Smooth muscle cell of bladder (primary cell): ENCODE measurements at places on chromosomes 12 and 14. TPM values are rescaled to one million over a fixed set of nuclear protein-coding genes. Genes with fewer than 3 reads are reported as not detected.

The ALX1 gene
- 1.4 and 2.5 TPM in 2 replicates for total RNA-seq

The MARCHF9 gene
- 2.3 and 3.1 TPM in 2 replicates for total RNA-seq

The OTX2 gene
- not detected in 2 replicates for total RNA-seq

The RNASE2 gene
- not detected in 2 replicates for total RNA-seq

The GNPTAB gene
- total RNA-seq, result 28.2 and 69.7 TPM in 2 replicates

The VDR gene
- total RNA-seq, result 7.8 and 8.1 TPM in 2 replicates

The SLC38A4 gene
- total RNA-seq, result 1.1 and 4.2 TPM in 2 replicates

The GRIP1 gene
- total RNA-seq, result under 0.01 and 0.65 TPM in 2 replicates

The SLCO1C1 gene
- not detected in 2 replicates for total RNA-seq

The TMEM132D gene
- total RNA-seq, result under 0.01 TPM in 1 of 2 replicates, not detected in the other

The KCNH3 gene
- under 0.01 and 0.09 TPM in 2 replicates for total RNA-seq

The SOX5 gene
- 6.1 and 8.0 TPM in 2 replicates for total RNA-seq

The IRAK3 gene
- 8.1 and 12.1 TPM in 2 replicates for total RNA-seq

The TBX3 gene
- total RNA-seq, result 14.5 and 22.0 TPM in 2 replicates

The MYO1H gene
- 0.14 TPM in 1 of 2 replicates, not detected in the other for total RNA-seq

The ACOT2 gene
- 29.3 and 38.5 TPM in 2 replicates for total RNA-seq

The SLC25A47 gene
- total RNA-seq, result not detected in 2 replicates

The FOXN3 gene
- 12.2 and 25.2 TPM in 2 replicates for total RNA-seq

The FAM186B gene
- 0.28 and 0.37 TPM in 2 replicates for total RNA-seq

The MYH6 gene
- total RNA-seq, result not detected in 2 replicates

The ALDH1L2 gene
- total RNA-seq, result 44.7 and 44.8 TPM in 2 replicates

The ZNF891 gene
- total RNA-seq, result 0.71 and 0.92 TPM in 2 replicates

The DCN gene
- total RNA-seq, result 1,181 and 1,320 TPM in 2 replicates

The CD27 gene
- 0.09 and 0.14 TPM in 2 replicates for total RNA-seq

The SLC2A14 gene
- total RNA-seq, result not detected in 2 replicates

The CLEC6A gene
- not detected in 2 replicates for total RNA-seq

The MUCL1 gene
- total RNA-seq, result not detected in 2 replicates

The IGFBP6 gene
- 666 and 756 TPM in 2 replicates for total RNA-seq

The GPRC5D gene
- not detected in 2 replicates for total RNA-seq

The CCDC198 gene
- not detected in 2 replicates for total RNA-seq

The RBMS2 gene
- 10.2 and 10.5 TPM in 2 replicates for total RNA-seq

The BBOF1 gene
- total RNA-seq, result 8.7 and 9.8 TPM in 2 replicates

The KRT82 gene
- total RNA-seq, result not detected in 2 replicates

The KRT85 gene
- total RNA-seq, result not detected in 2 replicates

The FITM1 gene
- total RNA-seq, result under 0.01 TPM in 1 of 2 replicates, not detected in the other

The SOAT2 gene
- total RNA-seq, result 0.09 TPM in 1 of 2 replicates, not detected in the other

The EXD2 gene
- 13.5 and 14.8 TPM in 2 replicates for total RNA-seq

The ETFBKMT gene
- 3.2 and 3.3 TPM in 2 replicates for total RNA-seq

The ARF3 gene
- 25.3 and 27.6 TPM in 2 replicates for total RNA-seq

The WNT5B gene
- total RNA-seq, result 14.7 and 30.3 TPM in 2 replicates

The ATXN2 gene
- total RNA-seq, result 15.6 and 22.2 TPM in 2 replicates
